CMK (cell line): ENCODE measurements at places on chromosomes 2 and 18.

DNA sequence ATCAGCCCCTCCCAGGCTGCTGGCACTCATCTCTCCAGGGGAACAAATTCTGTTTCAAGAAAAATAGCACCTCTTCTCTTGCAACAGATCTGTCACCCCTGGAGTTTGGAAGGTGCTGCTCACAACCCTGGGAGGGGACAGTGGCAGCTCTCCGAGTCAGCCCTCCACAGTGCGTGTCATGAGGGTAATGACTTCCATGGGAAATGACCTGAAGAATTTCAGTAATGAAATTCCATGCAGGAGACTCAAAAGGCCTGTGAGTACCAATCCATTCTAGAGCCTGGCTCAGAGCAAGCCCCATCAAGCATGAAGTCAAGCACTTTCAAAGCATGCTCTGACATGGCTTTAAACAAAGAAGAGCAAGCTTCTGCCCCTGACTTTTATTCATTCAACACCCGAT lies 276.3 kb upstream of the PARD3B start:
- no peak for DNase-seq

DNA sequence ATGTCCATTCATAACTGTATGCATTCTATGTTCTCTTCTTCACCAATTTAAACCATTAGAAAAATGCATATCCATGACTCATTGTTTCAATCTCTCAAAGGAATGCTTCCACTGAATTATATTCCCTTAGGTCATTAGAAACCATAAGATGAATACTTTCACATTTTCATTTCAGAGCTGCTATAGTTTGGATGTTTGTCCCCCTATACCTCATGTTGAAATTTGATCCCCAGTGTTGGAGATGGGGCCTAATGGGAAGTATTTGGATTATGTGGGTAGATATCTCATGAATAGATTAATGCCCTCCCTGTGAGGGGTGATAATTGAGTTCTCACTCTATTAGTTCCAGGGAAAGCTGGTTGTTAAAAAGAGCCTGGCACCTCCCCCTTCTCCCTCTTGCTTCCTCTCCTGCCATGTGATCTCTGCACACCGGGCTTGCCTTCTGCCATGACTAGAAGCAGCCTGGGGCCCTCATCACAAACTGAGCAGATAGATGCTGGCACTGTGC lies 35.7 kb downstream of the THUMPD2 start:
- DNase-seq, result no peak

DNA sequence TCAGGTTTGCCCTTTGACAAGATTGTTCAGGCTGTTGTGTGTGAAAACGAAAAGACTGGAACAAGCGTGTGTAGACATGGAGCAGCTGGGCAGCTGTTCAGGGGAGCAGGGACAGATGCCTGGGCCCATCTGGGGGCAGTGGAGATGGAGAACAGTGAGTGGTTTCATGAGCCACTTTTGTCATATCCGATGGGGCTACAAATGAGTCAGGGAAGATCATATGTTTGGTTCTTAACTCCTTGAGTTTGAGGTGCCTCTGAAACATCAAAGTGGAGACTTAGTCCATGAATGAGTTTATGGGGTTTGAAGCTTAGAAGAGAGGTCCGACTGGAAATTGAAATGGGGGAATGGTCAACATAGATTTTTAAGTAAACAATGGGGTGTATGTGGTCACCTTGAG lies 9.3 kb upstream of the PLB1 start:
- DNase-seq, result no peak

GRCh38 chr2:61244694-61245093 lies 82.7 kb downstream of the C2orf74 start:
- no peak for DNase-seq

GRCh38 chr2:86015006-86015405 lies 90.7 kb downstream of the POLR1A start:
- no peak for DNase-seq

GRCh38 chr2:35463805-35464596 lies 891.6 kb upstream of the CRIM1 start:
- no peak for DNase-seq

DNA sequence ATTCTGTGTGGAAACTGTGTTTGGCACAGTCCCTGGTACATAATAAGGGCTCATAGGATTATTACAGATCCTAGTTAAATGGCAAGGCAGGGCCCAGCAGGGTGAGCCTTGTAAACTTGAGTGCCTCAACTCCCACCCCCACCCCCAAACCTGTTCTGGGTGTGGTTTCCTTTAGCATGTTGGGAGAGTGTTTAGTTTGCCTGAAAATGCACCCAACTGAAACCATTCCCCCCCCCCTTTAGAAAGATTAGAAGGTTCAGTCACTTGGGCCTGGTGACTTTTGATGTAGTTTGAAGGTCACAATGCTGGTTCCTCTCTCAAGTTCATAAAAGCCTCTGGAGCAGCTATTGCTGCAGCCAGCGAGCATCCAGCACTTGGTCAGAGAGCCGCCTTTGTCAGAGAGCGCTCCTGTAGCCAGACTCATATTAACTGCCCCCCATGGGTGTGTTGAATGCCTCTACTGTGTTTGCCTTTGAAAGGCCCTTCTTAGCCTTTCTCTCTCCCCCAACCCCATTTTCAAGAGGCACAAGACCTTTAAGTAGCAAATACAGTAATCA lies 113.7 kb downstream of the SPTBN1 start:
- no peak for DNase-seq

- DNase-seq, result no peak
Measured at GRCh38 chr18:6266212-6266611, 148.5 kb downstream of the L3MBTL4 start.

DNA sequence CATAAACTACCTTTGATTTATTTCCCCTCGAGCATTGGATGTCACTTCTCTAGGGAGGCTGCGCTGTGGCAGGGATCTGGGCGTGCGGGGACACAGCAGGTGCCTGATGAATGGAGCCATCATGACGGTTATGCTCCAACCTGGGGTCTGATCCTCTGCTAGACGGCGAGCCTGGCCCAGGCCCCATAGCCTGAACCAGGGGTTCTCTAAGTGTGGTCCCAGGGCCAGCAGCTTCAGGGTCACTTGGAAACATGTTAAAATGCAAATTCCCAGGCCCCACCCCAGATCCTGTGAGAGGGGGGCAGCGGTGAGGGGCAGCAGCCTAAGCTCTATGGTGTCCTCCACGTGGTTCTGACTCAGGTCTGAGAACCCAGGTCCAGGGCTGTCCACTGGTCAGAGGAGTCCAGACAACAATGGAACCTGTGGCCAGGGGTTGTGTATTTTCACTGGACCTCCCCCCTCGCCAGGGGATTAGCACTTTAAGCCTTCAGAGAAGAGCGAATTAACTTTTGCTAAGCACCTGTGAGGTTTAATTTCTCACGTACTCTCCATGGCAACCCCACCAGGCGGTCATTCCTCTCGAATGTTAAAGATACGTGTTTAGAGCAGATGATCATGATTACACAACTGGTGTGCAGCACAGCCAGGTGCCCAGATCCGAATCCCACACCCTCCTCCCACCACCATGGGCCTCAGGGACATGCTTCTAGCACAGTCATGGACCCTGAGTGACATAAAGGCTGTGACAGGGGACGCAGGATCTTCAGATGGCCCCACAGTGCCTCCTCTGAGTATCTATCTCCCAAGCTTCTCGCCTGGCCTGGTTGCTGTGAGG lies 1.6 kb upstream of the ARHGEF4 start:
- no peak for DNase-seq

- DNase-seq, result no peak
Measured at GRCh38 chr2:148122788-148123187, 101.9 kb downstream of the MBD5 start.

GRCh38 chr2:201450954-201451291 lies 335 bp downstream of the TRAK2 start:
- no peak for DNase-seq

DNA sequence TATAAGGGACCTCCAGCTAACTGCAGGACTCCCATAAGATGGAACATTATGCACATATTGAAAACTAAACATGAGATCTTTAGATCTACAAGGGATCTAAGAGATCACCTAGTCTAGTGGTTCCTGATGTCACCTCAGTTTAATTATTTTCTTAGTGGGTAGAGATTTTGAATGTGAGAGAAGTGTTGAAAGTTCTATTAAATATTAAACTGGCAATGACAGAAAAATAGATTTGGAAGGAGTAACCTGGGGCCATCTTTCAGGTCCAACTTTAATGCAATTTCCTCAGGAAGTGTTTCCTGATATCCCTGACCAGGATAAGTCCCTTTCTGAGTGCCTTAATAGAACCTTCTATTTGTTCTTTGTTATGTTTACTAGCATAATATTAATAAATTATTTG lies 29.1 kb upstream of the CPS1 start:
- no peak for DNase-seq

DNA sequence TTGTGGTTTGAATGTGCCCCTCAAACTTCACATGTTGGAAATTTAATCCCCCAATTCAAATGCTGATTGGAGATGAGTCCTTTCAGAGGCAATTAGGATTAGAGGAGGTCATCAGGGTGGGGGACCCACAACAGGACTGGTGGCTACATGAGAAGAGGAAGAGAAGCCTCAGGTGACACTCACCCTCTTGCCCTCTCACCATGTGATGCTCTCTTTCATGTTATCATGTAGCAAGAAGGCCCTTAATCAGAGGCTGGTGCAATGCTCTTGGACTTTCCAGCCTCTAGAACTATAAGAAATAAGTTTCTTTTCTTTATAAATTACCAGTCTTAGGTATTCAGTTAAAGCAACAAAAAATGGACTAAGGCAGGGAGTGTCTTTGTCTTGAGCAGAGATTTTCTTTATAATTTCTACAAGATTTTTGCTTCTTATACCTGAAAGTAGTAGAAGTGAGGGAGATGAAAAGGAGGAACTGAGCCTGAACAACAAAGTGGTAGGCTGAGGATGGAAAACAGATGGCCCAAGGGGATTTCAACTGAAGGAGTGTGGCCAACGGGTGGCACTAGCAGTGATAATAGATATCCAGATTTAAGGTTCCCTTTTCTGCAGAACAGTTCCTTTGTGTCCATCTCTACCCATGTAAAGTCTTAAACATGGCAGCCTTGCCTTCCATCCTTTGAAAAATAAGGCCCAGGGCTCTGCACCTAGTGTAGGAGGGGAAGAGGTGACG lies 49.2 kb upstream of the TGIF1 start:
- DNase-seq, result no peak

GRCh38 chr2:227480528-227480927 lies 8.6 kb downstream of the AGFG1 start:
- no peak for DNase-seq

GRCh38 chr2:88067598-88067997 lies at the start of gene SMYD1:
Gene SMYD1, plus strand, starts transcription at chr2:88067825. Its CDS starts 40 bp downstream, at chr2:88067865.
- no peak for DNase-seq

DNA sequence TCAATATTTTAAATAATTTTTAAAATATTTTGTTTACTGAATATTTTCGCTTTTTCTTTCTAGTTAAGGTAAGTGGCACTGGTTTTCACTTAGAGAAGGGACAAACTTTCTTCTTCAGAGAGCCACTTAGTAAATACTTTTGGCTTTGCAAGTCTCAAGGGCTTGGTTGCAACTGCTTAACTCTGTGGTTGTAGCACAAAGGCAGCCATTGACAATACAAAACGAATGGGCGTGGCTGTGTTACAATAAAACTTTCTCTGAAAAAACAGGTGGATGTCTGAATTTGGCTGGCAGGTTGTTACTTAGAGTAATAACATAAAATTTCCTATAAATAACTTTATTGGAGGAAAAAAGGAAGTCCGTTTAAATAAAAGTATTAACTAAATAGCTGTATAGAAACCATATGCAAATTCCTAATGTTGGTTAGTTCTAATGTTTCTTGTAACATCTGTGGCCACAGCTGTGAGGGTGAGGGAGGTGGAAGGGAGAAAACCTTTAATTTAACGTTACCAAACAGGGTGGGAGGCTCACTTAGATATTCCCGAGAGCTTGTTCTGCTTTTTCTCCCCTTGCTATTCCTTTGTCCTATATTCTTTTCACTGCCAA lies 62.4 kb upstream of the TNP1 start:
- no peak for DNase-seq

GRCh38 chr18:11162462-11162861 lies 13.1 kb upstream of the PIEZO2 start:
- DNase-seq, result no peak

- no peak for DNase-seq
Measured at GRCh38 chr18:46732201-46732600, 24.7 kb downstream of the ST8SIA5 start.
